ENCODE measurements at places on chromosomes 5 and 9.

DNA sequence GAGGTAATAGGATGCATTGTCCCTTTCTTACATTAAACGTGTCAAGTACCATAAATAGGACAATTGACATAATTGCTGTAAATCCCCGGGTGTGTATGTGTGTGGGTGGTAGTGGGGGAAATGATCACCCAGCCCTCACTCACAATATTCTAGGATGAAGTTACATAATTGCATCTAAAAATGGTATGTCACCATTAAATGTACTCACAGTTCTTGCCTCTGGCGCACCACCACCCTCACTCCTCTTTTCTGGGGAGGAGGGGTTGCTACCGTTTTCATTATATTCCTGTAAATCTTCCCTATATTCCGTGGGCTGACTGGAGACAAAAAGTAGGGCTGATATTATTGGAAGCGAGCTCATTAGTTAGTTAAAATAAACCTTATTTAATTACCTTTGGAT, 563.8 kb downstream of the TLR4 start:
- DNase-seq: no peak

DNA sequence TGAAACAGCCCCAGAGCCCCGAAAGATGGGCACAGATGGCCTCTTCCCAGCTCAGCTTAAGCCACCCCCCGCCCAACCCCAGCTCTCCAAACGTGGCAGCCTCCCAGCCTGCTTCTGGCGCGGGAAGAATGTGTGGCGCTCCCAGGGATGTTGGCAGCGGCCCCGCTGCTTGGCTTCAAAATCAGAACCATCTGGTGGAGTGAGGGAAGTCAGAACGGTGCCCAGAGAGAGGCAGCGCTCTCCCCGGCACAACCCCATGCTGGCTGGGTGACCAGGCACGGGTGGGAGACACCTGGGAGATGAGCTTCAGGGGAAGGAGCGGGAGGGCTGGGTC, 72.7 kb upstream of the ORM1 start:
- no peak for DNase-seq

- no peak for DNase-seq
Measured at GRCh38 chr5:81134066-81134465, 99.1 kb upstream of the CKMT2 start.

GRCh38 chr5:111783537-111783936, 26.5 kb upstream of the NREP start:
- no peak for DNase-seq

DNA sequence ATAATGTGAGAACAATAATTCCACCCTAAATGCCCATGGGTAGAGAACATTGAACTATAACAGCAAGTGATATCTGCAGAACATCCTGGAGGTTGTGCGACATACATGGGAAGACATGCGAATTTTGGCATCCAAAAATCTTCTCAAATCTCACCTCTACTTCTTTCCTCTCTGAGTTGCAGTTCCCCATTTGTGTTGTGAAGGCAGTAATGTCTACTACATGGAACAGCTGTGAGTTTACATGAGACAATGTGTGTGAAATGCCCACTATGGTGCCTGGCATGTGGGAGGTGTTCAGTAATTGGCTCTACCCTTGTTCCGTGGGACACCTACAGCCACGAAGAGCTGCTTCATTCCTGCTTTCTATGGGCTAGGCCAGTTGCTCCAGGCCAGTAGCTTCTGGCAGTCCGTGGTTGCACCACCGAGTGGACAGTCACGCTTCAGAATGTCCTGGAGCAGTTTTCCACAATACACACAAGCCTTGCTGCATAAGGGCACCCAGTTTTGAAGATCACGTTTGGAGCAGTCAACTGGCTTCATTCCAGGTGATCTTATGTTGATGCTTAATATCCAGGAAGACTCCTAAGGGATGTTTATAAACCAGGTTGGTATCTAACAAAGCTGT, 297.7 kb downstream of the DEPDC1B start:
- DNase-seq: no peak

- no peak for DNase-seq
Measured at GRCh38 chr5:3237276-3237868, 358.3 kb upstream of the IRX1 start.

- no peak for DNase-seq
Measured at GRCh38 chr5:173318881-173319620, 9.2 kb downstream of the STC2 start.

- no peak for DNase-seq
Measured at GRCh38 chr5:57831932-57832331, 349.3 kb upstream of the ACTBL2 start.

- DNase-seq: no peak
Measured at GRCh38 chr5:97877588-97877987, 694.5 kb upstream of the RIOK2 start.

GRCh38 chr9:18688581-18689565, 214.9 kb downstream of the ADAMTSL1 start:
- DNase-seq: no peak
